CD8-positive, alpha-beta memory T cell (primary cell): ENCODE measurements at places on chromosomes 6 and 20.

GRCh38 chr6:70241991-70242420, 60.9 kb downstream of the COL9A1 start:
- DNase-seq, result no peak

DNA sequence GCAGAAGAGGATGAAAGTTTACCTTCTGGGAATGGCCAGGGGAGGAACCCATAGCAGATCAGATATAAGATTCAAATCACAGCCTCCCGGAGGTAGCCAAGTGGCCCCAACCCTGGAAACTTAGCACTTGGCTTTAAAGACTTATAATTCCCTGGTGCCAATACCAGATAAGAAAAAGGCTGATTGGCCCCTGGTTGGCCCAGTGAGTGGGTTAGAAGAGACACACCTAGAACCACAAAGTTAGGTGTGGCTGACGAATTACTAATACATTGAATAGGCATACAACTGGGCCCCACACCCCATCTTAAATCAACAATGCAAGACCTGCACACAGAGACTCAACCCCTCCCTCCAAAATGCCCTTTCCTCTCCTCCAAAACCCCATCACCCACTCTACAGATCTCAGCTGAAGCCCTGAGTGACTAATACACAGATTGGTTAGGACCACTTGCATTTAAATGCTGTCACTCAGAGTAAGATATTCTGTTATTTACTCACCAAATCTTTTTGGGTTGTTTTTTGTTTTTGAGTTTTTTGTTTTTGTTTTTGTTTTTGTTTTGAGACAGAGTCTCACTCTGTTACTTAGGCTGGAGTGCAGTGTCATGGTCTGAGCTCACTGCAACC, 315.4 kb upstream of the JARID2 start:
- no peak for DNase-seq

GRCh38 chr6:168524571-168525001, 83.6 kb downstream of the SMOC2 start:
- DNase-seq, result no peak

DNA sequence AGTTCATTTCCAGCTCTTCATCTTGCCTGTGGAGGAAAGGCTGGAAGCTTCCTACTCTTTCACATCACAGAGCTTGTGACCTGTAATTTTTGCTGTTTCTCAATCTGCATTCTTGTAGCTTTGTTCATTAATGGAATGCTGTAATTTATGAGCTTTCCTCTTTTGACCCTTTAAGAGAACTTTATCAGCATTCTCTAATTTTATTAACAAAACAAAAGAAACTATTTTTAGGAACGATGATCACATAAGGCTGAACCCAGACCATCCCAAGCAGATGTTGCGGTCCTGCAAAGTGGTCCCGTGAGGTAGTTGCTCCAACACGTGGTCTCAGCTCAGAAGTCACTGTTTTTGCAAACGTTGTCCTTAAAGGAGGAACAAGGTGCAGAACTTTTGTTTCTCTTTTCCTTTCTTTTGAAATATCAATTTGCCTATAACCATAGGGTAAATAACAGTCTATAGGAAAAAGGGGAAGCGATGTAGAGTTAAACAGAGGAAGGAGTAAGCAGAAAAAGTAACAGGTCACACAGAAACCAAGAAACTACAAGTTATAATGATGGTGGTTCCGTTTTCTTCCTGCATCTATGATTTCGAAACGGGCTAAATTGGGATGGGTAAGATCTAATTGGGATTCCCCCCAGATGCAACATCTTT, 121.3 kb upstream of the PHACTR1 start:
- DNase-seq, result no peak

DNA sequence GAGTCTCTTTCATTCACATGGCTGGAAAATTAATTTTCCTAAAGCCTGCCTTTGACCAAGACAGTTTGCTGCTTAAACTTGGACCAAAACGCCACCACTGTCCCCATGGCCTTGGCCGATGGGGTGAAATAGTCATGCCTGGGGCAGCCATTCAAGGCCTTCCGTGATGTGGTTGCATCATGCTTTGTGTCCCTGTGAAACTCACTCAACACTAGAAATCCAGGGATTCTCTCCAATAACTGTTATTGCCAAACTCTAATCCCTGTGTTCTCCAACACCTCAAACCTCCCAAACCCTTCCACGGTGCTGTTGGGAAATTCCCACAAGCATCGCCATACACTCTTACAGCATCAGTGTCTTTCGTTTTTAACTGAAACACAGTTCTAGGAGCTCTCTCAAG, 1.4 kb upstream of the TXNDC5 start:
- DNase-seq, result no peak

DNA sequence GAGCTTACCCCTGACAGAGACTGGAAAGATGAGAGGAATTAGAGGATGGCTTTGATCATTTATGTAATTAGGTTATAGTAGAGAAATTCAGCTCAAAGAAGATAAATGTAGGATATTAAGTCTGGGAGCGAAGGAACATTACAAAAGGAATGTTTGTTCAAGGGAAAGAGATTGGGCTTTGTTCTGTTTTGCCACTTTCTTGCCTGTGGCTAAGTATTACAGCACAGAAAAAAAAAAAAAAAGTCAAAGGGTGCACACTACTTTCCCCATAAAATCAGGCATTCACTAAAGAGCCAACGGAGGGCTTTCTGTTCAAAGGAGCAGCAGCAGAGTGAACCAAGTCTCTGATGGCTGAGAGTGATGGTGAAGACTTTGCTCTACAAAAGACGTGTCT, 5.0 kb upstream of the HDDC2 start:
- no peak for DNase-seq

- no peak for DNase-seq
Measured at GRCh38 chr20:12372557-12372956, 454.9 kb downstream of the BTBD3 start.

DNA sequence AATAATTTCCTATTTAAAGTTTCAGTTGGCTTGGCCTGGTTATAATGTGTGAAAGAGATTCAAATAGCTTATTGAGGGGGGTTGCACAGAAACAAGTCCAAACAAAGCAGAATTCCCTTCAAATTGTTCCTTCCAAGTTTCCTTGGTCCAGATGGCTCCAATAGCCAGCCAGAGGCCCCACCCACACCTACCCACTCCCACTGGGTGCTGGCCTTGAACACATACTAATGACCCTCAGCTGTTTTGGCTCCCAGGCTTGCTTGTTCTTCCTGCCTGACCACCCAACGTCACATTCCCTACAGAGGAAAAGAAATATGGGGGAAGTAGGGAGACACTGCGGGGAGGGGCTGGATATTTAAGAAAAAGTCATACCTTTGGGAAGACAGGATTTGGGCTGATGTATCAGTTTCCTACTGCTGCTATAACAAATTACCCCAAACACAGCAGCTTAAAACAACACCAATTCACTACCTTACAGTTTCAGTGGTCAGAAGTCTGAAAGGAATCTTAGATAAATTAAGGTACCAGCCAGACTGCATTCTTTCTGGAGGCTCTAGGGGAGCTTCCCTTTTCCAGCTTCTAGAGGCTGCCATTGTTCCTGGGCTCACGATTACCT, 95.7 kb downstream of the COL21A1 start:
- no peak for DNase-seq

- no peak for DNase-seq
Measured at GRCh38 chr6:1612974-1613306, 3.2 kb downstream of the FOXC1 start.

DNA sequence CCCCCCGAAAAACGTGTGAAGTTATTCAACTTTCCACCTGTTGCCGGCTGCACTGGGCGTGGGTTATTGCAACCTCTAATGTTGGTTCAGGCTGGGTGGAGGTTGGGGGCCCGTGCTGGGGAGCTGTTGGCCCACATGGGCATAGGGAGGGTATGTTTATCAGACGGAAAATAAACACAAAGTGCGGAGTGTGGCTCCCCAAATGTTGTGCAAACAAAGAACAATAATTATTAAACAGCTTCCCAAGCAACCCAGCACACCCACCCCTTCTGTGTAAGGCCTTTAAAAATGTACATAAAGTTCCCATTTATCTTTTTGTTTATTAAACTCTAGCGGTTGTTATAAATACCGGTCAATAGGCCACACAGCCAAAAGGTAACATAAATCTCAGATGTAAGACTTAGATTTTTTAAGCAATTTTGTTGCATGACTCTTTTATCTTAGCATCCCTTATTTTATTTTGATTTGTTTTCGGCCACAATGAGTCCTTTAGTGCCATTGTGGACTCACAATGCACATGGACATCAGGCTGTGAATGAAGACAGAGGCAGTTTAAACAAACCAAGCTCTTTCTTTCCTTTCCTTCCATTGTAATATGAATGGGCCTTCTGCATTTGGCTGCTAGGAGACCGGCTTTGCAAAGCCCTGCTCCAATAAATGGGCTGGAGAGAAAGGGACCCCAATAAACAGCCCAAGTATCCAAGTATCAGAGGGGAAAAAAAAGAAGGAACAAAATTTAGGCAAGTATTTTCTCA, 6.9 kb upstream of the DLL1 start:
- DNase-seq, result no peak

DNA sequence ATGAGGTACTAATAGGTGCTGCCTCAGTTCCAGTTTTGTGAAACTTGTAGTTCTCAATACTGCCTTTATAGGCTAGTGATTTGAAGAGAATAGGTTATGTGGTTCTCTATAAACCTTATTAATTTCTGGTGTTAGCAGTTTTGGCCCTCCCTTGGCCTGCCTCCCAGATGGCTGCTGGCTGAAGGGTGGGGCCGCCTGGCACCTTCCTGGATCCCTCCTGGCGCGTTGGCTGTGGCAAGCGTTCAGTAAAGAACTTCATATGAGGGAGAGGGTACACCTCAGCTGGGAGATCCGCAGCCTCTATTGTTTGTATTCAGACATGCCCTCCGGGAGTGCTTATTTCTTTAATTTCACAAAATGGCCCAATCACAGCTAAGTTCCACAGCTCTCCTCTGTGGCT, 51.9 kb downstream of the FAM120B start:
- DNase-seq, result no peak

GRCh38 chr20:49775229-49775693, 37.4 kb upstream of the SLC9A8 start:
- DNase-seq, result no peak

- DNase-seq, result peak; percentile 5
Measured at GRCh38 chr6:24357336-24358218, at the start of gene DCDC2. Gene DCDC2 (minus strand): TSS chr6:24358059. CDS start chr6:24357750, 309 bp downstream.

DNA sequence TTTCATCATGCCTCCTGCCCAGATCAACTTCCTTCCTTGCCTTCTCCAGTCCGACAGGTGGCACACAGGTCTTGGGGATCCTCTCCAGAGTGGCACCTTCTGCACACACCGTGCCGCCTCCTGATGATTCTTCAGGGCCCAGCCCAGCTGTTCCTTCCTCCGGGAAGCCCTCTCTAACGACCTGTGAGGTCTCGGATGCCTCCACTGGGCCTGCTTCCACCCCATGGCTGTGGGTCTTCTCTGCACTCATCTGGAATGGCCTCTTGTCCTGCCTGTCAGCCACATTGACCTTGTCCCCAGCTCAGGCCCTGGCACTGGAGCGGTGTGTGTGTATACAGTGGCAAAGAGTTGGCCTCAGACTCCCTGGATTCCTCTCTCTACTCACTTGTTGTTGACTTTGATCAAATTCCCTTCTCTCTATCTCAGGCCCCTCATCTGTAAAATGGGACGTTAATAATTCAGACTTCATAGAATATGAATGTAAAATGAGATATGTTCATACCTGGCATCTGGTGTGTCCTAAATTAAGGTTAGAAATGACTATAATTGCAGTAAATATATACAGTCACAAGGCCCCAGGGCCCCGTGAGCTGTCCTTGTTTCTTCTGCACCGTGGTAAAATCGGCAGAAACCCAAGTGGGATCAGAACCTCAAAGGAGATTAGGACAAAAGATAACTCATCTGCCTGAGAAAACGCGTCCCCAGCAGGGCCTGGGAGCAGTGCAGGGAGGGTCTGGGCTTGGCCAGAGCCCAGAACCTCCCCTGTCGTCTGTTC, 1.5 kb downstream of the FAM210B start:
- no peak for DNase-seq

GRCh38 chr6:11710311-11710761, 68.3 kb downstream of the ADTRP start:
- DNase-seq, result no peak

GRCh38 chr20:7285918-7286556, 518.6 kb downstream of the BMP2 start:
- no peak for DNase-seq

- no peak for DNase-seq
Measured at GRCh38 chr20:32234135-32234808, 26.6 kb downstream of the POFUT1 start.

GRCh38 chr6:118724211-118724610, 72.8 kb upstream of the CEP85L start:
- DNase-seq, result no peak

- no peak for DNase-seq
Measured at GRCh38 chr6:158648682-158649131, 1.1 kb upstream of the SYTL3 start.

DNA sequence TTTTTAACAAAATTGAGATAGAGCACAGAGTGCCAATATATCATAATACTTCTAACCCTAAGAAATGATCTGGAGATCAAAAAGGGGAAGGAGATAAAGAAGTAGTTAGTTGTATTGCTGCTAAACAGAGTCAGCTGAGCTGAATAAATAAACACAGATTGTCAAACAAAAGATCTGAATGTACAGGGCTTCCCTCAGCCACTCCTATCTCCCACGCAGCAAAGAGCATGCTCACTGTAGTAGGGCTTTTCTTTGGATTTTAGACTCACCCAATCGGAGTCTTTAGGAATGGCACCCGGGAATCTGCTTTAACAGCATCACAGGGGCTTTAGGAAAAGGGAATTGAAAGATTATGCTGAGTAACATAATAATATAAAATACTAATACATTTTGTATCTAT, 222.2 kb upstream of the STXBP5 start:
- DNase-seq, result no peak

DNA sequence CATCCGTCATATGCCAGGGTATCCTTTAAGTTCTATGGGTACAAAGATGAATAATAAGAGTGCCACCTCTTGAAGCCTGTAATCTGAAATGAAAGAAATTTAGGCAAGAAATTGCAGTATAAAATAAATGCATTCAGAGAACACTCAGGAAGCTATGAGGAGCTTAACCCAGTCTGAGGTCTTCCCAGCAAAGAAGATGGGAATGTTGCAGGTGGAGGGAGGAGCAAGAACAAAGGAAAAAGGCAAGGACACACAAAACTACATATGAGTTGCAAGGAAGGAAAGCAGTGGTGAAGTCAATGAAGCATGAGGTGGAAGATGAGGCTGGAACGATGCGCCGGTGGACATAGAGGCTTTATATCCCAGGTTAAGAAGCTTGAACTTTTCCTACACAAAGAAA, 67.0 kb upstream of the DST start:
- DNase-seq, result no peak

DNA sequence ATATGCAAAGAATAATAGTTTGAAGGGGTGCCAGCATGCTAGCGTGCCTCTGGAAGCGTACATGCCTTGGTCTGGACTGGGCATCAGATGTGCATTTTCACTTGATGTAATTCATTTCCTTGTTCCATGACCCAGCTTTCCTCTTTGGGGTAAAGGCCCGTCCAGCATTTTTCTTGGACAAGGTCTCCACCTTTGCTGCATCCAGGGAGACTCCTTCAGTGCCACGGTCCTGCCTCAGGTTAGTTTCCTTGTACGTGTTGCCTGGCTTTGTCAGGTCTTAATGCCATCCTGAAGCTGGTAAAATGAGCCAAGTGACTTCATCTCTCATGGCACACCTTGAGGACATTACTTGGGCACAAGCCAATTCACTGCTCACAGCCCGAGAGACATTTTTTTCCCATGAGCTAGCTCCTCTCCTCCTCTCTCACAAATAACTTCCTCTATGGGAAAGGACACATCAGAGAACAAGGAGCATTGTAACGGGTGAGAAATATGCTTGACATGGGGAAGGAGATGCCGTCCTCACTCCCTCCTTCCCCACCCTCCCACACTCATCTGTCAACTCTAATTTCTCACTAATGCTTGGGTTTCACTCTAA, 23.9 kb downstream of the EDN1 start:
- no peak for DNase-seq

GRCh38 chr6:105483492-105483891, 80.6 kb upstream of the PREP start:
- no peak for DNase-seq
